ENCODE measurements at places on chromosomes 2 and 18. TPM values are rescaled to one million over a fixed set of nuclear protein-coding genes. Genes with fewer than 3 reads are reported as not detected.

Gene DNER
- not detected for polyA plus RNA-seq

Gene RFTN2
- polyA plus RNA-seq = 0.05 TPM

Gene SAG
- not detected for polyA plus RNA-seq

Gene MOCOS
- polyA plus RNA-seq = 9.1 TPM

Gene CKAP2L
- 13.2 TPM for polyA plus RNA-seq

Gene GRP
- not detected for polyA plus RNA-seq

All from K562 (cell line).